Fibroblast of upper back skin (primary cell): ENCODE measurements at places on chromosomes 2 and 18.

DNA sequence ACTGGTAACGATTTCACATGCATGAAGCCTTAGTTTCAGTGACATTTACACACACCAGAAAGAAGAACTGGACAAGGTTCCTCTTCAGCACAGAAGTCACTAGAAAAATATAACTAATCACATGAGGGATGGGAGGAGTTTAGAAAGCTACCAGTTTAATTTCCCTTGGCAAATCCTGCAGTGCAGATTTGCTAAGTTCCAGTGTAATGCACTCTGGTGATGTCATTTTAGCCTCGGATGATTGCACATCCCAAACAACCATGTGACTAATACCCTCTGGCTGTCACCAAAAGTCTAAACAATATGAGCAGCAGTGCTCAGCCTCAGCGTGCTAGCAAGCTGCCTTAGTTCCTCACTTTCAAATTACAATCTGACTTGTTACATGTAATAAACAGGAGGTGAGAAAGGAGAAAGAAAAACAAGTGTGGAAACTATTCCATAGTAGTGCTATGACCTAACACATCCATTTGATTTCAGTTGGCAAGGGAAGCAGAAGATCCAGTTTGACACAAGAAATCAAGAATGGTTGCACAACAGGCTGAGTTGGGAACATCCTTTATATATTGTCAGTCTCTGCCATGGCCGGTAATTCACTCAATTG, 35.3 kb upstream of the PPP1CB start:
- DNase-seq, result peak; percentile 86

- DNase-seq, result no peak
Observed at GRCh38 chr2:134142341-134142738, 111.5 kb upstream of the MGAT5 start.

DNA sequence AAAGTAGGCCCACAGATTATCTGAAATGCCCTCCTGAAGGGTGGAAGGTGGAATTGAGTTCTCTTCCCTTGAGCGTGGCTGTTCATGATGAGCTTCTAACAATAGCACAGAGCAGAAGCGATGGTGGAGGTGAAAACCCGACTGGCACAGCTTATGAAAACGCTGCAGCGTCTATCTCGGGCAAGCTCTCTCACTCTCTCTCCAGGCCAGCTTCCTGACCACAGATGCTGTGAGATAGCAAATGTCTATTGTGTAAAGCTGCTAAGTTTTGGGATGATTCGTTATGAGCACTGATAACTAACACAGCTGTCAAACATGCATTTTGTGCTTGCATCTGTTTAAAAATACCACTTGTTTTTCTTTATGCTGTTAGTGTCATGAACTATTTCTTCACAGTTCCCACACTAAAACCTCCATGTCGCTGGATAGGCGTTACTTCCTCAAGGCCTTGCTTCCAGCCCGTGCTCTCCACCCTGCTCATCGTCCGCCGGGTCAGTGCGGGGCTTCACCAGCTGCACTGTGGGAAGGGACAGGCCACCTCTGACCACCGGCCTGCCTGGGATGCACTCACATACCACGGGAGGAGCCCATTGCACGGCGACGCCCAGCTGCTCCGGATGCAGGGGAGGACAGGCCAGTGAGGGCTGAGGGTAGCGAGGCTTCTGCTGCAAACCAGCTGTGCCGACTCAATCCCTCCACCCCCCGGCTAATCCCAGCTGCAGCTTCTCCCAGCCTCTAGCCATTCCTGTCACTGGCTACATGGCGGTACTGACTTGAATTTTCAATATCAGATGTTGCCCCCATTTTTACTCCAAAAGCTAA, 60.0 kb upstream of the OTOS start:
- DNase-seq, result no peak

DNA sequence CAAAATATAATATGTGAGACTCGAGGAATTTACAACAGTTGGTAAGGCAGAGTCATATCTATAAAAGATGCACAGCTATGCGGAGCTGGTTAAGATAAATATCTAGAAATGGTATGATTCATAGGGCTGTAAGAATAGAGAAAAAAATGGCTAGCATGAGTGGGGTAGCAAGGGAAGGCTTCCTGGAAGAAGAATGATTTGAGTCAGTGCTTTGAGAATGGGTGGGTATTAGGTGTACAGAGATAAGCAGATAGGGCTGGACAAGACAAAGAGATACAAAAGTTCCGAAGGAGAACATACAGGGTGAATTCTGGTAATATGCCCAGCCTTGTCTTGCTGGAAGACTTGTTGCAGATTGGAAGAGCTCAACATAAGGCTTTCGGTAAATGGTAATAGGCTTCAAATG, 291.5 kb upstream of the CCDC68 start:
- peak; percentile 75 for DNase-seq

GRCh38 chr2:101987832-101988231, 3.9 kb upstream of the IL1R2 start:
- DNase-seq, result no peak

DNA sequence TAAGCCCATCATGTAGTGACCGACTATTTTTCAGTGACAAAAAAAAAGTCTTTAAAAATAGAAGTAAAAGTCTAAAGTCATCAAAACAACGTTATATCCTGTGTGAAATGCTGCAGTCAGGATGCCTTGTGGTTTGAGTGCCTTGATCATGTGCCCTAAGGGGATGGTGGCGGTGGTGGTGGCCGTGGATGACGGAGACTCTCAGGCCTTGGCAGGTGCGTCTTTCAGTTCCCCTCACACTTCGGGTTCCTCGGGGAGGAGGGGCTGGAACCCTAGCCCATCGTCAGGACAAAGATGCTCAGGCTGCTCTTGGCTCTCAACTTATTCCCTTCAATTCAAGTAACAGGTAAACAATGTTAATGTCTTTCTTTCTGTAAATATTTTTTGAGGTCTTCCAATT, at the start of gene CD28:
Gene CD28 (plus strand): TSS at position 237 of the 400 bp plus-strand sequence. CDS start 58 bp downstream, at position 295.
- no peak for DNase-seq

DNA sequence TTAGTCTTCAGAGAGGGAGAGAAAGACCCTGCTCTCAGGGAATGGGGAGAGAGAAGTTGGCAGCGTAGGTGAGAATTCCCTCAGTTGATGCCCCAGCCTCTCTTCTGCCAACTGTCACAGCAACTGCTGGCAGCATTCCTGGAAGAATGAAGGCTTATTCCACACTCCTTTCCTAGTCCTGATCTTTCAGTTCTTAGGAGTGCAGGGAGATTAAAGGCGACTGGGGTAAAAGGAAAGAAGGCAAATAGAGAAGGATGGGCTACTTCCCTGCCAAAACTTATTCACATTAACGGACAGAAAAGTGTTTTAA, 65.9 kb upstream of the ACAA2 start:
- DNase-seq, result no peak

- DNase-seq, result no peak
Observed at GRCh38 chr2:169280502-169280901, 81.8 kb downstream of the LRP2 start.

DNA sequence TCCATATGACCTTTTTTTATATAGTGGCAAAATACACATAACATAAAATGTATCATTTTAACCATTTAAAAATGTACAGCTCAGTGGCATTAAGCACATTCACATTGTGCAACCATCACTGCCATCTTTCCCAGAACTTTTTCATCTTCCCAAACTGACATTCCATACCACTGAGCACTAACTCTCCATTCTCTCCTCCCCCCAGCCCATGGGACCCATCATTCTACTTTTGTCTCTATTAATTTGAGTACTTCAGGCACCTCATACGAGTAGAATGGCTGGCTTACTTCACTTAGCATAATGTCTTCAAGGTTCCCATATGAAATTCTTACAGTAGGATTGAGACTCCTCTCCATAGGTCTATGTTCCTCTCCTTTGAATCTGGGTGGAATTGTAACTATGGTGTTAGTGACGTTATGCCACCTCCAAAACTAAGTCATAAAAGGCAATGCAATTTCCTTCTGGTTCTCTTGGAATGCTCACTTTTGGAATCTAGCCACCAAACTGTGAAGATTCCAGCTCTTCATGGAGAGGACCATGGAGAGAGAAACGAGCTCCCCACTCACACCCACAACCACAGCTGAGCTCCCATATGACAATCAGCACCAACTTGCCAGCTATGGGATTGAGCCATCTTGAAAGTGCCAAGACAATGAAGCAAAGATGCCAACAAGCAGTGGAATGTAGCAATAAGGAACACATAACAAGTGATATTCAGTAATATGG, 9.8 kb upstream of the DNAJC27 start:
- peak; percentile 64 for DNase-seq

DNA sequence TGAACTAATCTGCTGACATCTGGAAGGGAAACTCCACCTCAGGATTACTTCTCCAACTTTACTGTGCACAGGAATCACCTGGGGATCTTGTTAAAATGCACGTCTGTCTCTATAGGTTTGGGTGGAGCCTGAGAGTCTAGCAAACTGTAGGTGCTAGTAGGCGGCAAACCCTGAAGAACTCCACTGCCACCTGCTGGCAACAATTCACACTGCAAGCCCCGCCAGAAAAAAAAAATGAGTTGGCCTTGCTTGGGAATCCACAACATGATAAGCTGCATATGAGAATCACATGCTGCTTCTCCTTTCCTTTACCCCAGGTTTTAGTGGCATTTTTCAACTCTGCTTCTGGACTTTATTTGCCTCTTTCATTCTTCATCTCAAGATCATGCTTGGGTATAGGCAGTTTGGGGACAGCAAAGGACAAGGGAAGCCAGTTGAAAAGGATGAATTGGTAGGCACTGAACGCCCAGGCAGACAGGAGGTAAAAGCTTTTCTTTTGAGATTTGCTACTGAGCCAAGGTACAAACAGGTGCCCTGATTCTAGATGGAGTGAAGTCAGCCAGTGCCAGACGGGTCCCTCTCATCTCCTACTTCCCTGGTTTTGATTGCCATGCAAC, 88.8 kb downstream of the VIT start:
- DNase-seq, result peak; percentile 70

GRCh38 chr2:203905656-203906055, 30.9 kb upstream of the ICOS start:
- peak; percentile 32 for DNase-seq

GRCh38 chr2:232516551-232516950, 3.6 kb upstream of the PRSS56 start:
- DNase-seq, result no peak

- no peak for DNase-seq
Observed at GRCh38 chr2:26488463-26489212, 10.7 kb upstream of the OTOF start.

GRCh38 chr2:45929674-45930395, 278.4 kb downstream of the PRKCE start:
- DNase-seq, result no peak

- no peak for DNase-seq
Observed at GRCh38 chr2:198928026-198928425, 529.7 kb downstream of the SATB2 start.

GRCh38 chr2:166331468-166331867, 44.3 kb downstream of the SCN9A start:
- no peak for DNase-seq

DNA sequence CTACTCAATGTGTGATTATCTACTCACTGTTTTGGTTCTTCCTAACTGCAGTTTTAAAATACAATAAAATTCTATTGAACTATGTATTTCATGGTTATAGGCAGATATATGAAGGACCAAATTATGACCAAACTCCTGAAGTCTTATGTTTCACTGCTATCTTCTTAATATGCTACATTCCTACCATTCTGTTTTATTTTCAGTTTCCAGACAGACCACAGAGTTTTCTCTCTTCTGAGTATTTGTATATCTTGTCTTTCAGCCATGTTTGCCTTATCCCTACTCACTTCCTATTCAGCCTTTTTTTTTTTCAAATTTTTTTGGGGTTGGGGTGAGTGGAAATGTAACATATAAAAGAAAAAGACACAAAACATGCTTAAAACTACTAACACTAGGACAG, 6.3 kb downstream of the RFTN2 start:
- DNase-seq, result no peak

- DNase-seq, result no peak
Observed at GRCh38 chr2:197453914-197454398, 604 bp downstream of the COQ10B start.

- DNase-seq, result no peak
Observed at GRCh38 chr2:127986548-127987079, 41.2 kb downstream of the SAP130 start.

DNA sequence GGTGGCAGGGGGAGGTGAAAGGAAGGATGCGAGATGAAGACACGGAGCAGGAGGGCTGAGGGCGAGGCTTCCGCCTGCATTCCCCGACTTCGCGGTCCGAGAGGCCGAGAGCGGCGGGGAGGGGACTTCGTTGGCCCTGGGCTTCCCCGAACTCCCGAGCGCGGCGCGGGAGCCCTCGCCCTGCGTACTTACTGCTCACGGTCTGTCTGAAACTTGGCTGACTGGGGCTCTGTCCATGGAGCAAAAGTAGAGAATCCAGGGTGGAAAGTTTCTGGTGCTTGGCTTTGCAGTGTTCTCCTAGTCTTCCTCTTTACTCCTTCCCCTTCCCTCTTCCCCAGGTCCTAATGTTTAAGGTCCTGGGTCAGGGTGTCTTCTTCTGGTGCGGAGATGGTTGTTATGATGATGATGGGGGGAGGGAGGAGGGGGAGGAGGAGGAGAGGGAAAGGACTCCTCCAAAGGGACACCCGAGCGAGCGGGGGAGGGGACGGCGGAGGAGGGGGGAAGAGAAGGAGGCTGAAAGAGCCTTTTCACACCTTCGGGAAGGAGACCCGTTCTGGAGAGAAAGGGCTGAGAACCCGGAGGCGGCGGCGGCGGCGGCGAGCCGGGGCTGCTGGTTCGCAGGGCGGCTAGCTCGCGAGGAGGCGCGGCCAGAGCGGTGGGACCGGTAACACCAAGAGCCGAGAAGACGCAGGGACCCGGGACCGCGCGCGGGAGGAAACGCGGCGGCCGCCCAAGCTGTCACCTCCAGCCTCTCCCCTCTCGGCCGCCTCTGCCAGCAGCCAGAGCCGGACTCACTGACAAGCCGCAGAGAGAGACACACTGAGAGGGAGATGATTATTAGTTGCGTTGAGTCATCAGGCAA, at the start of gene SATB2:
Gene SATB2 (minus strand): TSS at position 793 of the 862 bp plus-strand sequence. CDS start 1,902 bp downstream, outside the sequence.
- peak; percentile 75 for DNase-seq

DNA sequence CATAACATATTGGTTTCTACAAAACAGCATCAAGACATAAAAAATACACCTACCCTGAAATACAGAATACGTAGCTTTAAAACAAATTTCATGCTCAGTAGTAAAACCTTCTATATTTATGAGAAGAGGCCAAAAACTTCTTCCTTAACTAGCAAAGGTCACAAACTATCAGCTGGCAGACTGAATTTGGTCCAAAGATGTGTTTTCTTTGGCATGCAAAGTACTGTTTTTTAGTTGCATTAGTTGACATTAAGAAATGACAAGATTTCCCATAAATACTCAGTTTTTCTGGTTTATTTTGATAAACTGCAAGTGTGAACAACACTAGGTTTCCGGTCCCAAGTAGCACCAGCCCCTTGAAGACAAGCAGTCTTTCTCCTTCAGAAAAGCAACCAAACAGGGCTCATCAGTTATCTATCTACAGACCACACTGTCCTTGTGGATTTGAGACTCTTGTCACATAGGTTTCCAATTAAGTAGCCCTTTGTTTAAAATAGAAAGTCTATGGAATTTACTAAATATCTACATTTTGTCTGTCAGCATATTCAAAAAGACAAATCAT, 35.6 kb downstream of the SLC25A12 start:
- DNase-seq, result no peak
